ENCODE measurements at places on chromosomes 6 and 20.

GRCh38 chr6:154498340-154498934, 12.0 kb downstream of the CNKSR3 start:
- no peak for DNase-seq

- DNase-seq: no peak
Observed at GRCh38 chr20:23327617-23328333, 22.8 kb upstream of the NXT1 start.

DNA sequence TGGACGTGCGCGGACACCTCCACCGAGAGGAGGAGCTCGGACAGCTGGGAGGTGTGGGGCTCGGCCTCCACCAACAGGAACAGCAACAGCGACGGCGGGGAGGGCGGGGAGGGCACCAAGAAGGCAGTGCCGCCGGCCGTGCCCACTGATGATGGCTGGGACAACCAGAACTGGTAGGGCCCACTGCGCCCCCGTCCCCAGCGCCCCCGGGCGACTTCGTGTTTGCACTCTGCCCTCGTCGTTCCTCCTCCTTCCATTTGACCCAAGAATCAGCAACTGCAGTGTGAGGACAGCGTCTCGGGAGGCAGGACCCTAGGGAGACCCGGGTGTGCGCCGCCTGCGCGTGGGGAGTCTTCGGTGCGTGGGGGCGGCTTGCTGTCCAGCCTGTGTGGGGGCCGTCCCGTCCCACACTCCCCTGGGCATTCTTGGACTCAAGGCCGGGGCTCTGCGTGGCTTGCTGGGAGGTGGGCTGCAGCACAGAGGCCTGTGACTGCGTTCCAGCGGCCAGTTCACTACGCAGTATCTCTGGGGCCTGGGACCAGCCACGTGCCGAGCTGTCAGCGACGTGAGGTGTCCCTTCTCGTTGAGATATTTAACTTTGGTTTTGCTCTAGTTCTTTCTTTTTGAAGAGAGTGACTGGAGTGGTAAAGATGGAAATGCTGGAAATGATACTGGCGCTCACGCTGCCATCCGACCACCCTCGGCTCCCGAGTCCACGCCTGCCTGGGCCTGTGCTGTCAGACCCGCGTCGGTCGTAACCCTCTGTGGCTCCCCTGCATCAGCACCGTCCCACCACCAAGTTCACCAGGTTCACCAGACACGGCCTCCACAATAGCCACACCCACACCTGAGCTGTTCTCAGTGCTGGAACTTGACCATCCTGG, 5.0 kb upstream of the COL20A1 start:
- DNase-seq: no peak

GRCh38 chr20:46935394-46936017, 40.9 kb downstream of the EYA2 start:
- DNase-seq: no peak

DNA sequence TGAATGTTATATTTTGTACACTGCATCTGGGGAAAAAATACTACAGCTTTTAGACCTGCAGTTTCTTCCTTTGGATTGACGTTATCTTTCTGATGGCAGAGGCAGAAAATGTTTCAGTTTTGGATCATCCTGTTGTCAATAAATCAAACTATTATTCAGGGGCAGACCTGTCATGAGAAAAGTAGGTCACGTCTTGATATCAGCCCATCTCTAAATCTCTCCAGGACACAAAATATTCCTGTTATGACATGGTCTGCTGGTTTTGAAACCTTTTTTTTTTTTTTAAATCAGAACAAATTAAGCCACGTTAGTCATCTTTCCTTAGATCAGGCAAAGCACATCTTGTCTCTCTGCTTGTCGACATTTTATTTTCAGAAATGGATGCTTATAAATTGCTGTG, 24.0 kb downstream of the IL20RA start:
- DNase-seq: no peak

- DNase-seq: no peak
Observed at GRCh38 chr6:129350278-129350677, 359.7 kb downstream of the ARHGAP18 start.

DNA sequence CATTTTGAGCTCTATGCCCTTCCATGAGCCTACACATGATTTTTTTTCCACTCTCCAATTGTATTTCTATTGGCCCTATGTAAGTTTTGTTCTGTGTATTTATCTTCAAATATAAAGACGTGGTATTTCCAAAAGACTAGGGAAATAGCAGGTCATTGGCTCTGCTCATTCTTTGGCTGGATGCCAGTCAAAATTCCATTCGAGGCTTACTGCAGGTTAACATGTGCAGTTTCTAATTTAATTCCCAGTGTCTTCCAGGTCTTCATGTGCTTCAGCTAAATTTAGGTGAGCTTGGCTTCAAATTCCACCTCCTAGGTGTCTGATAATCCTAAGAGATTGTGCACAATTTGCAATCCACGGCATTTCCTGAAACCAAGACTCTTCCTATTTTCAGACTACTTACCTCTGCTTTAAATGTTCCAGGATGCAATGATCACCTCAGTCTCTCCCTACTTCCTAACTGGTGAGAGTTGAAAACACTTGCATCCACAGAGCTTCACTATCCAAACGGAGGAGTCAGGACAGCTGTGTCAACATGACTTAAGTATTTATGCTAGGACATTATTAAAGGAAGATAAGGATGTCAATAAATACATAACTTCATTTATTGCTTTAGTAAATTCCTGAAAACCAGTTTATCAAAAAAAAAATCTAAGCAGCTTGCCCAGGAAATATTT, 236.1 kb downstream of the COL12A1 start:
- DNase-seq: no peak

GRCh38 chr6:151765444-151765886, 42.0 kb upstream of the ESR1 start:
- peak; percentile 28 for DNase-seq

DNA sequence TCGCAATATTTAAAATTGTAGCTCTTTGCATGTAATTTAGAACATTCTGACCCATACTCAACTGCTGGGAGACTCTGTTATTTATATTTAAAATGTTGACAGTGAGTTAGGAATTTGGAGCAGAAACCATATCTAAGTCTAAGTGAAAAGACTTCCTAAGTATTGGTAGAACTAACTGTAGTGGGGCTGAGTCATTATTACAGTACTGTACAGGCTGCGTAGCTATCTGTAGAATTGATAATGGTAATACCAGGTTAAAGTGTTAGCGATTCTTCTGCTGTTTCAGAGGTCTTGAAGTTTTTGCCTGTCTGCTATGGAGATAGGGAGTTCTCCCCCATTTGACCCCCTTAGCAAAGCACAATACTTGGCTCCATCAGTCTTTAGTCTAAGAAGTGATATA, 3.6 kb downstream of the TOP1 start:
- DNase-seq: no peak

DNA sequence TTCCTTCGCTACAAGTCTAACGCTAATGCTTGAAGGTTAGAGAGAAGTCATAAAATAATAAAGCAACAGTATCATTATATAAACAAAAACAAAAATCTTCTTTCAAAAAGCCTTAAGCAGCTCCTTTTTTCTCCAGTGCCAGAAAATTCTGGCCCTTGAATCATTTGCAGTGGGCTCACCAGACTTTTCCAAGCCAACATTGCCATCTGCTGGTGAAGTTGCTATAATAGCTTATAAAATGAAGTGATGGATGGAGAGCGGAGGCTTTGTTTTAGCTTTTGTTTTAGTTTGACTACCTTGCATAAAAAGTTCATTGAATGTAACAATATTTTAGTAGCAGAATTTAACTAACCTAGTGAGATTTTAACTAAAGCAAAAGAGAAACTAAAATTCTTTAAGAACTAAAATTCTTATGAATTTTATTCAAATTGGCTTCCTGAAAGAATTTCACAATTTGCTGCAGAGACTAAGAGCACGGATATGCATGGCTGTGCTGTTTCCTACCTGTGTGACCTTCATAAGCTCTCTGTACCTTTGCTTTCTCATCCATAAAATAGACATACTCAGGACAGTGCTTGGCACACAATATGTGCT, 44.8 kb upstream of the SLC2A12 start:
- peak; percentile 62 for DNase-seq

- DNase-seq: no peak
Observed at GRCh38 chr6:106874481-106874880, 100.0 kb downstream of the CD24 start.

DNA sequence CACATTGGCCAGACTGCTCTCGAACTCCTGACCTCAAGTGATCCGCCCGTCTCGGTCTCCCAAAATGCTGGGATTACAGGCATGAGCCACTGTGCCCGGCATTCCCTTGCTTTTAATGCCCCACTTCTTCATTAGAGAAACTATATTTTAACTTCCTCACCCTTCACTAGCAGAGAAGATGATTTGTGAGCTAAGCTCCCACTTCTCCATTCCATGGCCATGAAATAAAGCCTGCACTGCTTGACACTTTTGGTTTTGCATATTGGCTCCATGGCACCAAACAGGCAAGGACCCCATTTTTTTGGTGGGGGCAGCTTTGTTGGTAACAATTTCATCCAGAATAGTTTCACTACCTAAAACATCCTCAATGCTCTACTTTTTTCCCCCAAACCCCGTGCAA, 145.3 kb downstream of the TFAP2B start:
- DNase-seq: no peak

GRCh38 chr6:141134723-141135122, 998.0 kb upstream of the GJE1 start:
- DNase-seq: no peak

DNA sequence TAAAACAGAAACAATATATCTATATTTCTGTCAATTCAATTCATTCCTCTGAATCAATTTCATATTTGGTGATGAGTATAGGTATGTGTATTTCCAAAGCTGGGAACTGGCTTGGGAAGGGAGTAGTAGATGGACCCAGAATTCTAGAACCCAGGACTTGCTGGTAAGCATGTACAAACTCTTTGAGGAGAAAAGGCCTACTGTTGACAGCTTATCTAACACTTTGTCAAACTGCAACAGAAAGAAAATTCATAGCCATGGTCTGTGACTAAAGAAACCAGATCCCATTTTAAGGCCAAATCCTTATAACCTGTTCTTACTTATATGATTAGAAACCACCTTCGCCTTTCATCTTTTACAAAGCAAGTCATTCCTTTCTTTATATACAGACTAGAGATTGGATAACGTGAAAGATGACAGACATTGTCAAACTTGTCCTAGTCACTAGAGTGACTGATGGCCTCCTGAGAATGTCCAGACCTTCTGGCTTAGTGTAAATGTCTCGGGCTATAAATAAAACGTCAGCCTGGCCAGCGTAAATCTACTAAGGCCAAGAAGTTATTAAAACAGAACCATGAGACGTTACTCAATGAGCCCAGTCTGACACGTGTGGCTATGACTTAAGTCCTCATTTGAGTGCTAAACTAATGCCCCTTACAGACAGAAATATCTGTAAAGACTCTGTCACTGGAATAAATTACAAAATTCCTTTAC, 152.3 kb downstream of the ALDH8A1 start:
- no peak for DNase-seq

- no peak for DNase-seq
Observed at GRCh38 chr20:14415467-14415866, 78.1 kb upstream of the FLRT3 start.

- no peak for DNase-seq
Observed at GRCh38 chr20:5608104-5608441, 142.1 kb upstream of the SHLD1 start.

- no peak for DNase-seq
Observed at GRCh38 chr6:124670801-124671200, 291.4 kb upstream of the RNF217 start.

DNA sequence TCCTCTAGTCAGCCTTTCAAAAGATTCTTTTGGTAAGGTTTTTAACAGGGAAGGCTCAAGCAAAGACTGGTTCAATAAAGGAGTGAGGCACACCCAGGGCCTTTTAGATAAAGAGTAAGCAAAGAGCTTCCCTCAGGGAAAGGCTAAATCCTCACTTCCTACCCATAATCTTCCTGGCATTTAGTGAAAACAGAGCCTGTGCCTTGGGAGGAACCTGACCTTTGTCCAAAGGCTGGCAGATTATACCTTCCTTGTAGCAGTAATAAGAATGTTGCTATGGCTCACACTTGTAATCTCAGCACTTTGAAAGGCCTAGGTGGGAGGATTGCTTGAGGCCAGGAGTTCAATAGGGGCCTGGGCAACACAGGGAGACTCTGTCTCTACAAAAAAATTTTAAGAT, 280.1 kb upstream of the PLCB4 start:
- DNase-seq: peak; percentile 25

GRCh38 chr6:43952746-43953145, 174.5 kb downstream of the MRPL14 start:
- no peak for DNase-seq

DNA sequence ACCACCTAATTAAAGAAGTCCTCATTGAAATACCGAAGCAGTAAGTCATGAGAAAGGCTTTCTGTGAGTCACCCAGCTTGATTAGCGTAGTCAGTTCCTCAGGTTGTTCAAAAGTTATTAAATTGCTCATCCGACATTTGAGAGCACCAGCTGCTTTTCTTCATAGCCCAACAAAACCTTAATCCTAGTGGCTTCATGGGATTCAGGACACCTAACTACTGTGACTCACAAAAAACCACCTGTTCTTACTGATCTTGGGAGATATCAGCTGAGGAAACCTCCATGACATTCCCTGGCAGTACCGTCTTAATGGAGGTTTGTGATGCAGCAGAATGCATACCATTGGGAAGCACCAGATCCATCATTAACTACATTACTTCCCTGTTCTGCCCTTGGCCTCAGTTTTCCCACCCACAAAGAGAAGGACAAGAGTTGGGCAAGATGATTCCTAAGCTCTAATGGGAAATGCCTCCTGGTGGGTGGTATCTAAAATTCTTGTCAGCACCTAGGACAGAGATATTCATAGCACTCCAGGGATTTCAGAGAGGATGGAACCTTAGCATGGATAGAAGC, 103.8 kb downstream of the KHDC1L start:
- DNase-seq: no peak

DNA sequence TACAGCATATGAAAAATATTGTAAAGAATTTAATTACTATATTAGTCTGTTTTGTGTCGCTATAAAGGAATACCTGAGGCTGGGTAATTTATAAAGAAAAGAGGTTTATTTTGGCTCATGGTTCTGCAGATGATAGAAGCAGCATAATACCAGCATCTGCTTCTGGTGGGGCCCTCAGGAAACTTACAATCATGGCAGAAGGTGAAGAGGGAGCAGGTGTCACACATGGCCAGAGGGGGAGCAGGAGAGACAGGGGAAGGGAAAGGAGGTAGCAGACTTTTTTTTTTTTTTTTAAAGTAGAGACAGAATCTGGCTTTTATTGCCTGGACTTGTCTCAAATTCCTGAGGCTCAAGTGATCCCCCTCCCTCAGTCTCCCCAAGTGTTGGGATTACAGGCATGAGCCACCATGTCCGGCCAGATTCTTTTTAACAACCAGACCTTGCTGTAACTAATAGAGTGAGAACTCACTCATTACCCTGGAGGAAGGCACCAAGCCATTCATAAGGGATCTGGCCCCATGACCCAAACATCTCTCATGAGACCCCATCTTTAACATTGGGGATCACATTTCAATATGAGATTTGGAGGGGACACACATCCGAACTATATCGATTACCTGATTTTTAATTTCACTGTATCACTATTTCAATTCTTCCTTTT, 64.6 kb downstream of the MAN1A1 start:
- DNase-seq: peak; percentile 59
